ENCODE measurements at places on chromosomes 4 and X.

DNA sequence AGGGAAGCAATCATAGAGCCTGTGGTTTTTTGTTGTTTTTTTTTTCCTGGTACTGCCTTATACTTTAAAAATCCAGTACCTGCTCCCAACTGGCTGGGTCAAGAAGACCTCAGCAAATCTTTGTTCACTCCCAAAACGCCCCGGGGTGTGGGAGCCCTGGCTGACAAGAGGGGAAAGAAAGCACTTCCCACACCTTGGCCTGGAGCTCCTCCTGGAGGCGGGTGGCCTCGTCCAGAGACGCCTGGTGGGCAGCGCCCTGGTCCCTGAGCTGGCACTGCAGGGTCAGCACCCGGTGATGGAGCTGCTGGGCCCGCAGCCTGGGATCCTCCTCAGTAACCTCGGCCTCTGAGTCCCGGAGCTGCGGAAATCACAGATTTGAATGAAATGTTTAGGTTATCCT lies 38.2 kb downstream of the C4orf50 start:
- no peaks in the 10 kb centered on the region for H3K27me3 ChIP-seq
- peaks cover 2% of the 10 kb centered on the region for H3K4me1 ChIP-seq
- no peak overlapping the region for H3K27ac ChIP-seq

DNA sequence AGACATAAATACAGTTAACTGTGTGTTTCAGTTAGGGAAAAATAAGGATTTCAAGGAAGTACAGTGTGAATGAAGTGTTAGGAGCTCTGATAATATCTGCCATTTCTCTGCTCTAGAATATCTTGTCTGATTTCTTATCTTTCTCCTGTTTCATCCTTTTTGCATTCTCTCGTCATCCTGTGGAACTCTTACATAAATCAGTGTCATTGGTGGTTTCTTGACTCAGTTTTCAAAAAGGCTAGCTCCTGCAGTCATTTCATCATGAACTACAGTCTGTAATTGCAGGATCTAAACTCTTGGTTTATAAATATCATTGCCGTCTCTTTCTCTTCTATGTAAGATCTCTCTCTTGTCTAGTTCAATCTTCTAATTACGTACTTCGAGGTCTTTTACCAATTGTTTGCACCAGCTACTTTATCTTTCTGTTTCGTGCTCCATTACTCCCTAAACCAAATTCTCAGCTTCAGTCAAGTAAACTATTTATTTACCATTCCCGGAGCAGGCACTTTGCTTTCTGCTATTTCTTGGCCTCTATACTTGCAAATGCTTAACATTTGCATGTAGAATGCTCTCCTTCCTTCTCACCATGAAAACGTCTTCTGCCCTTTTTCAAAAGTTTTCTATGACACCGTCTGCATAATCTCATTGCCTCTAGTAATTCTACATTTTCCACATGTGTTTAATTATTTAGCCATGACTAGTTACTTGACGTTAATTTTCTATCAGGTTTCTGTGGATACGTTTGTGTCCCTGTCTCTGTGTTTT lies 294.0 kb downstream of the TENM3 start:
- H3K4me1 ChIP-seq = peaks cover 16% of the 10 kb centered on the region
- no peak overlapping the region for H3K27ac ChIP-seq
- DNase-seq = no peak
- no peaks in the 10 kb centered on the region for H3K27me3 ChIP-seq

- peaks cover 10% of the 10 kb centered on the region for H3K4me1 ChIP-seq
- no peak for DNase-seq
- H3K27me3 ChIP-seq = no peaks in the 10 kb centered on the region
- no peak overlapping the region for H3K27ac ChIP-seq
- no peak overlapping the region for H3K4me3 ChIP-seq
Measured at GRCh38 chr4:168815379-168816345, 194.4 kb downstream of the CBR4 start.

DNA sequence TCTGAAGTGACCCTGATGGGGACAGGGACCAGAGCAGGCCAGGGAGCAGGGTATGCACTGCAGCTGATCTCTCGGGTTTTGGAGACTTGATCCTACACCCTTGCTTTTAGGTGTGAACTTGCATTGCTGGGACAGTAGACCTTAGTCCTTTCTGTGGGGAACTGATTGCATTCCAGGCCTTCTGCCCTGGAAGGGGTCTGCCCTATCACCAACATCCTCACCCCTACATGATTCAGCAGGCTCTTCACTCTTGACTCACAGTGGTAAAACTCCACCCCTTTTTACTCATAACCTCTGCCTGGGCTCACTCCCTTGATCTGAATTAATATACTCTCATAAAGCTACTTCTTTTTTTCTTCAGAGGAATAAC lies 6.6 kb upstream of the DDX60L start:
- no peak overlapping the region for H3K4me3 ChIP-seq
- H3K36me3 ChIP-seq = no peaks in the 10 kb centered on the region
- H3K4me1 ChIP-seq = no peaks in the 10 kb centered on the region
- H3K27me3 ChIP-seq = no peaks in the 10 kb centered on the region

DNA sequence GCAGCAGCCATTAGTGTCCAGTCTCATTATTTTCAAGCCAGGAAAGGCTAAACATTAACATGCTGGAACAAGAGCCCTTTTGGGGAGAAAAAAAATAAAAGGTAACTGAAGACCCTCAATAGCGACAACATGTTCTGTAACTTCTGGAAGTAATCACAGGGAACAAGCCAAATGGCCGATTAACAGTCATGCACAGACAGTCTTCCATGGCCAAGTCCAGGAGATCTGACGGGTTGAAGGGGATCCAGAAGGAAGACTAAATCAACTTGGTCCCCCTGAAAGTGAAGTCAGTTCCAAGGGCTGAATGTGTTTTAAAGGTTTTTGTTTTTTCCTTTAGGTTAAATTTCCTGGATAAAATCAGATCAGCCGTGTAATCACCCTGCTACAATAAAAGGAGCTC lies 52.5 kb downstream of the LNX1 start:
- H3K27ac ChIP-seq = no peak overlapping the region
- H3K4me3 ChIP-seq = no peak overlapping the region
- peaks cover 2% of the 10 kb centered on the region for H3K27me3 ChIP-seq
- H3K4me1 ChIP-seq = no peaks in the 10 kb centered on the region

- H3K4me1 ChIP-seq = 0 out of 2 replicates have a peak, but pooled peaks cover 5% of the 10 kb centered on the region
- H3K27ac ChIP-seq = no peak overlapping the region
- no peaks in the 10 kb centered on the region for H3K27me3 ChIP-seq
- H3K4me3 ChIP-seq = no peak overlapping the region
- H3K36me3 ChIP-seq = no peaks in the 10 kb centered on the region
Measured at GRCh38 chrX:130100180-130100579, 10.1 kb downstream of the ELF4 start.

DNA sequence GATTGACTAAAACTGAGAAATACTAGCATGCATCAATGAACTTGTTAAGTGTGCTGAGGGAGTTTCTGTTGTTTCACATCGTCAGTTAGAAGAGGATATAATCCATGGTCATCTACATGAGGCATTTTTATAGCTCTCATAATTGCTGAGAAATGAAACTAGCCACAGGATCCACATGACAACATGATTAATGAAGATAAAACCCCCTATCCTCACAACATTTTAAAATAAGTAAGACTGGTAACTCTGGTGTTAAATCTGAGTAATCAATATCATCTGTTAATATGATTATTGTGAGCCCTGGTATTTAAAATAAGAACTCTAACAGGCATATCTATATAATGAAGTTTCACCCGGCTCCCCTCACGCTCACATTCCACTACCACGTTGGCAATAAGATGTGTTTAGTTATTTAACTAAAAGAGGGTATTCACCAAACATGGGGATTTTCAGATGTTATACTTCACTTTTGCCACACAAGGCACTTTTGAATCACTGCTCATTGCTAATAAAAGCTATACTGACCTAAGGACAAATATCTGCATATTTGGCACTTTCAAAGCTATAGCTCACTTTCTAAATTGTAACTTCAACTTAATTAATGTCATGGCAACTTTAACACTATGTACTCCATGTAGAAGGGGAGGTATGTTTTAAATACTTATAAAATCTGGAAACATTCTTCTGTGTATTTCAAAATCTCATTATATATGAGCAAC lies 6.7 kb downstream of the UNC5C start:
- no peaks in the 10 kb centered on the region for H3K4me1 ChIP-seq
- DNase-seq = no peak
- H3K4me3 ChIP-seq = no peak overlapping the region
- H3K27me3 ChIP-seq = peaks cover 3% of the 10 kb centered on the region

DNA sequence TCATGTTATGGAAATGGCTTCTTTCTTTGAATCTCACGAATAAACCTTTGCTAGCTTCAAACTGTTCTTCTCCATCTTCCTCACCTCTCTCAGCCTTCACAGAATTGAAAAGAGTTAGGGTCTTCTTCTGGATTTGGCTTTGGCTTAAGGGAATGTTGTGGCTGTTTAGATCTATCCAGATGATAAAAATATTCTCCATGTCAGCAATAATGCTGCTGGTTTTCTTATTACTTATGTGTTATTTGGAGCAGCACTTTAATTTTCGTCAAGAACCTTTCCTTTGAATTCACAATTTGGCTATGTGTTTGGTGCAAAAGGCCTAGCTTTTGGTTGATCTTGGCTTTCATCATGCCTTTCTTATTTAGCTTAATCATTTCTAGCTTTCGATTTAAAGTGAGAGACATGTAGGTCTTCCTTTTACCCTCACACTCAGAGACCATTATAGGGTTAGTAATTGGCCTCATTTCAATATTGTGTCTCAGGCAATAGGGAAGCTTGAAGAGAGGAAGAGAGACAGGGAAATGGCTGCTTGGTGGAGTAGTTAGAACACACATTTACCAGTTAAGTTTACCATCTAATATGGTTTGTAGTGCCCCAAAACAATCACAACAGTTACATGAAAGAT lies 5.1 kb upstream of the ADAM29 start:
- H3K4me3 ChIP-seq = no peak overlapping the region
- no peak for DNase-seq
- no peaks in the 10 kb centered on the region for H3K27me3 ChIP-seq

DNA sequence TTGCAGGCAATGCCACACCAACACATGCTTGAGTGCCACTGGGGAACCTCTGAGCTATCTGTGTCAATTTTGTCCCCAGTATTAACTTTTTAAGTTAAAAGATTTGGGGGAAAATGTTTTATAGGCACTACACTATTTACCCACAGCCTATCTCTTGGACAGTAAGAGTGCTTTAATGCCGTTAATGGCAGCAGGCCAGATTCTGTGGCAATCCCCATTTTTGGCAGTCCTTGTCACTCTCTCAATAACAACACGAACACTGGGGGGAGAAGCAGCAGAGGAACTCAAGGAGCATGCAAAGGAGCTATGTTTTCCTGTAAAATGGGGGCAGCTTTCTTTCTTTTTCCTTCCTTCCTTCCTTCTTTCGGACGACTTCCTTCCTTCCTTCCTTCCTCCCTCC lies 168.6 kb downstream of the NSUN7 start:
- no peak for DNase-seq
- H3K4me3 ChIP-seq = no peak overlapping the region
- no peaks in the 10 kb centered on the region for H3K27me3 ChIP-seq
- no peaks in the 10 kb centered on the region for H3K4me1 ChIP-seq
- H3K27ac ChIP-seq = no peak overlapping the region

DNA sequence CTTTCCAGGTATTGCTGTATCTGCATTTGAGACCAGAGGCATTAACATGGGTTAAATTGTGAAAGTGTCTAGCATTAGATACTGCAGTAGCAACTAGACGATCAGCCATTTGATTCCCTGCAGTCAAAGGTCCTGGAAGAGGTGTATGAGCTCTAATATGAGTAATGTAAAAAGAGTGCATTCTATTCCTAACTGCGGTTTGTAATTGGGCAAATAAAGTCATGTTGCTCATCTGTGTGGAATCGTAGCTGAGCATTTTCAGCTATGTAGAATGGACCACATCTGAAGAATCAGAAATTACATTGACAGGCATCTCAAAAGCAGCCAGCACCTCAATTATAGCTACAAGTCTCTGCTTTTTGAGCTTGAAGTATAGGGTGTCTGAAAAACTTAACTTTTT lies 157.6 kb downstream of the ZNF518B start:
- no peaks in the 10 kb centered on the region for H3K27me3 ChIP-seq
- DNase-seq = no peak
- no peaks in the 10 kb centered on the region for H3K36me3 ChIP-seq
- H3K4me3 ChIP-seq = no peak overlapping the region
- H3K4me1 ChIP-seq = peaks cover 3% of the 10 kb centered on the region
- no peak overlapping the region for H3K27ac ChIP-seq

DNA sequence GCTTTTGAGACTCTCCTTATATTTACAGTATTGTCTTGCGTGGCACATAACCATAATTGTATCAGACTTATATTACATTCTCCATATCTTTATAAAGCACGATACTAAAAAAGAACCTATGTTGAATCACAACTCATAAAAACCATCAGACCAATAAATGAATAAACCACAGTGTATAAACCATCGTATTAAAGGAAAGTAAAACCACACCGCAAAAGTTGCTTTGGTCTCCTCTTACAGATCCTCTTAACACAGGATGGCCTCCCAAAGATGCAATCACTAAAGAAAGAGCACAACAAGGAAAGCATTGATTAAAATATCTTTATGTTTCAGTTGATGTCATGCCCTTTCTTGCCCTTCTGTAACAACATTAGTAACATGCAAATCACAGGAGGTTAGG lies 437.9 kb downstream of the AFF2 start:
- no peaks in the 10 kb centered on the region for H3K36me3 ChIP-seq
- no peak for DNase-seq
- H3K27me3 ChIP-seq = no peaks in the 10 kb centered on the region

Measured in H1 (cell line).